Ascending aorta (tissue), 2 donors: ENCODE measurements at places on chromosomes 13 and 19.

- peak; percentile 85 for DNase-seq
These were observed 3.7 kb upstream of the SPIB start for GRCh38 chr19:50414864-50415660.

DNA sequence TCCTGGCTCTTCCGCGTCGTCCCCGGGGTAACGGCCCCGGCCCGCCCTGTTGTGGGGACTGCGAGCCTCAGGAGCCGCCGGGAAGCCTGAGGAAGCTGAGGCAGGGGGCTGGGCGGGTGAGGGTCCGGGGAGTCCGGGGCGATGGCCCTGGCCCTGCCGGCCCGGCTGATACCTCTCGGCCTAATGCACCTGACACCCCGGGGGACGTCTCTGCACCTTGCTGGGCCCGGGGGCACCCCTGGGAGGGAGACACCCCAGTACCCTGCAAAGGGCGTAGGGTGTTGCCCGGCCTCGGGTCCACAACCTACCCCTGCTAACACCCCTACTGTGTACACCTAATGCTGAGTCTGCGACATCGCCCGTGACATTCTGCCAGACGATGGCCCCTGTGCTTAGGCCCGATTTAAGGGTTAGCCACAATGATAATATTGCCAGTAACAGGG lies 410 bp downstream of the PIN1 start:
- DNase-seq = no peak

DNA sequence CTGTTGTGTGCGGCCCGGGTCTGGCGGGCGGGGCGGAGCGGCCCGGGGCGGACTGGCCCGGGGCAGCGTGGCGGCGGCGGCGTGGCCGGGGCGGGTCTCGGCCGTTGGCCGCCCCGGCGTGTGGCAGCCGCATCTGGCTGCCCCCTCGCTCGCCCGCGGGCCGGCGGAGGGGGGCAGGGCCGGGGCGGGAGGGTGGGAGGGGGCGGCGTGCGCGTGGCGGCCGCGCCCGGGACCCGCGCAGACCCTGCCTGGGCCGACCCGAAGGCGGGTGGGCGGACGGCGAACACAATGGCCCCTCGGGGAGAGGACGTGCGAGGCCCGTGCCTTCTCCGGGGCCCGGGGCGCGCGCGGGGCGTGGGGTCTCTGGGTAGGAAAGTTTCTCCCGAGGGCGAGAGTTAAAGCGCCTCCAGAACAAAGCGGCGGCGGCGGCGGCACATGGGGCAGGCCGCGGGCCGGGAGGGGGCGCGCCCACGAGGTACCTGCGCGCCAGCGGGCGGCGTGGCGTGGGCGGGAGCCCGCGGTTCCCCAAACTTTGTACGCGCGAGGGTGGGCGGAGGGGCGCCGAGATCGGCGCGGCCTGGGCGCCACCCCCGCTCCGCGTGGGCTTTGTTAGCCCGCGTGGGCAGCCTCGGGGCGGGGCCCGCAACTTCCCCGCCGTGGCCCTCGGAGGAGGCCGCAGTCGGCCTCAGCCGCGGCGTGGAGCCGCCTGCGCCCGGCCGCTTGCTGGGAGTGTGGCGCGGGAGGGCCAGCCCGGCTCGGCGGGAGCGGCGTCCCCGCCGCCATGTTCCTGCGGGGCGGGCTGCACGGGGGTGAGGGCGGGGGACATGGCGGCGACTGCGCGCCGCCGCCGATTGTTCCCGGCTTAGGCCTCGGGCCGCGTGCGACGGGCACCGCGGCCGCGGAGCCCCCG lies 764 bp downstream of the MIR17HG start:
- no peak for DNase-seq

GRCh38 chr13:30618186-30618929 lies 638 bp downstream of the USPL1 start:
- no peak for DNase-seq

- no peak for DNase-seq
These were observed at the start of gene KCTD15 for GRCh38 chr19:33796164-33796875. Gene KCTD15 (plus strand): TSS chr19:33796870. CDS start chr19:33800455, 3,585 bp downstream.

GRCh38 chr13:50991579-50992521 lies 82.3 kb downstream of the RNASEH2B start:
- DNase-seq = no peak

DNA sequence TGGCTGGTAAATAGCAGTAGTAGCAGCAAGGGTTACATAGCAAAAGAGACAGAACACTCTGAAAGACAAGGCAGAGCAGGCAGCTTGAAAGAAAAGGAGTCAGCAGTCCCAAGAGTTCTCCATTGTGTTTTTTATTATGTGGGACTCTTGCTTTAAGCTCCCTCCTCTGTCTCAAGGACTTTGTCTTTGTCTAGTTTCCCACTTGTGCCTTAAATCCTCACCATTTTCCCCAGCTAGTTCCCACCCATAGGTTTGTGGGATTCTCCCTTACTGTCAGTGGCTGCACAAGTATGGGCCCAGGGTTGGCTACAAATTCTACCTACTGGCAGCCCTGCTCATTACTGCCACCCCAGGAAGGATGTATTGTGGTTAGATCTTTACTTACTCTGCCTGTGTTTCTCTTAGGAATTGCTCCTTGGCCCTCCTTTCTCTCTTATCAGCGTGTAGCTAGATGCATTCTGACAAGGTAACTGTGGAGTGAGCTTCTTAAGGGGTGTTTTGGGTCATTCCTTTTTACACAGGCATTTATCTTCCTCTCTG lies 413.4 kb upstream of the PCDH9 start:
- no peak for DNase-seq

- DNase-seq = no peak
These were observed 10.5 kb upstream of the GPC6 start for GRCh38 chr13:93216122-93216521.

DNA sequence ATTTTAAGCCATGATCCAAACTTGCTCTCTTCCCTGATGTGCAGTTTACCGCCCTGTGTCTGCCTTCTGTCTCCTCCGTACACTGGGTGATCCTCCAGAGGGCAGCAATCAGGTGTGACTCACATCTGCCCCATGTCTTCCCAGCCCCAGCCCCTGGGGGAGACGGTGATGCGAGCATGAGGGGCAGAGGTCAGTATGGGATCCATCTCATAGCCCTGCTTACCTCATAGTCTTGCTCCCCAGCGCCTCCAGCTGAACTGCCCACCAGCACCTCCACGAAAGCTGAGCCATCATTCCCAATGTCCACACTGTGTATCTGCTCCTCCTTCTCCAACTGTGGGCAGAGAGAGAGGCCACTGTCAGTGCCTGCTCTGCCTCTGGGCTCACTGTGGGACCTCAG lies 14.6 kb downstream of the XRCC1 start:
- DNase-seq = no peak

GRCh38 chr19:38437917-38438316 lies 4.4 kb downstream of the RYR1 start:
- DNase-seq = no peak

GRCh38 chr13:74111399-74111798 lies 22.8 kb downstream of the KLF12 start:
- DNase-seq = no peak

- DNase-seq = no peak
These were observed 293.6 kb downstream of the TEX29 start for GRCh38 chr13:111614009-111614408.
